ENCODE measurements at places on chromosomes 2 and 18. TPM values are rescaled to one million over a fixed set of nuclear protein-coding genes. Genes with fewer than 3 reads are reported as not detected.
A peak's percentile ranks its signal among the peaks of the same experiment; 100 is the strongest.

GRCh38 chr18:13100942-13101658 is 109.9 kb downstream of the CEP192 start:
- DNase-seq, result no peak

The TMEM37 gene
- total RNA-seq, result not detected

DNA sequence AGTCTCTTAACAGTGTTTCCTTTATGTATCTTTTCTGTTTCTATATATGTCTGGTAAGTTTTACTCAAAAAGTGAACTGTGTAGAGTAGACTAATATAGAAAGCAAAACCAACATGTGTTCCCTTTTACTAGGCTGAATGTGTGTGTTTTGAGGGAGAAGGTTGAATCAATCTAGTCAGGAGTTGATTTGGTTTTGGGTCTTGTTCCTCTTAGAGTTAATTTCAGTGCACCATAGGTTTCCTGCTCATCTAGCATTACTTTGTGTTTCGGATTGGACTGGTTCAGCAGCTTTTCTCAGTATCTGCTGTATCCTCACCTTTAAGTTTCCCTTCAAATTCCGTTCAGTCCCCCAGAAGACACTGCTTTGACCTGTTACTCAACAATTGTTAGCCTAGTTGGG is 52.0 kb upstream of the TRIM43 start:
- no peak for DNase-seq

The FHL2 gene
- total RNA-seq, result 31.8 TPM

The CAPN14 gene
- total RNA-seq, result 1.9 TPM

DNA sequence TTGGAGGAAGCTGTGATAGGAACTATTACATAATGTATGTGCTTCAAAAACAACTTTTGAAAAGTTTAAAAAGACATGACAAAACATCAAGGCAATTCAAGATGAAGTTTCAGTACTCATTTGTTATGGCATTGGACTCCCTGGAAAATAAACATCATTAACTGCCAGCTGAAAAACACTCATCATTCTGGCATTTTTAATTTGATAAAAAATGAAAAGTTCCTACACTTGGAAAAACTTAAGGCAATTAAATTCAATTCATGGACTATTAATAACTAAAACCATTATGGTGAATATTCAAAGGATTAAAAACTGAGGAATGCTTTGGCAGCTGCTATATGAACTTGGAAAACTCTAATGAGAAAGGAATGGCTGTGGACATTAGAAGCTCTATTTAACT is 8.5 kb downstream of the TYW5 start:
- no peak for DNase-seq

GRCh38 chr18:23276451-23276850 is 141.2 kb downstream of the CABLES1 start:
- DNase-seq, result no peak

GRCh38 chr2:159755788-159756187 is 42.2 kb downstream of the CD302 start:
- peak; percentile 32 for DNase-seq

The SP5 gene
- total RNA-seq, result not detected

The CXCR4 gene
- 150 TPM for total RNA-seq

The RTP5 gene
- 1.1 TPM for total RNA-seq

GRCh38 chr18:40004246-40004645 is 1950.8 kb upstream of the PIK3C3 start:
- DNase-seq, result no peak

The KRTCAP3 gene
- 2.2 TPM for total RNA-seq

DNA sequence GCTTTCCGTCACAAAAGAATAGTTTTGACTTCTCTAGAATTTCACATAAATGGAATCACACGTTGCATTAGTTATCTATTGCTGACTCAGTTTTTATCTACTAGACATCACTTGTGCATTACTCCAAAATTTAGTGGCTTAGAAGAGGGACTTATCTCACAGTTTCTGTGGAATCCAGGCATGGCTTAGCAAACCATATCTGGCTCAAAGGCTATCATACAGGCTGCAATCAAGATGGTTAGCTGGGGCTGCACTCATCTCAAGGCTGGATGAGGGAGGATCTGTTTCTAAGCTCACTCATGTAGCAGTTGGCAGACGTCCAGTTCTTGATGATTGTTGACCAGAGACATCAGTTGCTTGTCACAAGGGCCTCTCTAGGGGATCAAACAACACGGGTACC is 6.6 kb upstream of the DSC3 start:
- DNase-seq, result no peak

DNA sequence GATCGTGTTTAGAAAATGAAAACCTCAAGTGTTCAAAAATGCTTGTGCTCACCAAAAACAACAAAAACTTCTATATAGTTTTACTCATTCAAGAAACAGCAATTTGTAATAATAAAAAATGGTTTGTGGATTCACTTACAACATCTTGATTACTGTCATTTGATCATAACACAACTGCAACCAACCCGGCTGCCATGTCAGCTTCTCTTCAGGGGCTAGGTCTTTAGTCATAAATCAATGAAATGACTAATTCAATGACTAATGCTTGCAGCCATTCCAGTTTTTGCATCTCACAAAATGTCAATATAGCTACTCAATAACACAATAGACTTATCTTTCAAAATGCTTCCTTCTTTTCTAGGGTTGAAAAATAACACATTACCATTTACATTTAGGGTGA is 128.0 kb downstream of the OLA1 start:
- DNase-seq, result no peak

DNA sequence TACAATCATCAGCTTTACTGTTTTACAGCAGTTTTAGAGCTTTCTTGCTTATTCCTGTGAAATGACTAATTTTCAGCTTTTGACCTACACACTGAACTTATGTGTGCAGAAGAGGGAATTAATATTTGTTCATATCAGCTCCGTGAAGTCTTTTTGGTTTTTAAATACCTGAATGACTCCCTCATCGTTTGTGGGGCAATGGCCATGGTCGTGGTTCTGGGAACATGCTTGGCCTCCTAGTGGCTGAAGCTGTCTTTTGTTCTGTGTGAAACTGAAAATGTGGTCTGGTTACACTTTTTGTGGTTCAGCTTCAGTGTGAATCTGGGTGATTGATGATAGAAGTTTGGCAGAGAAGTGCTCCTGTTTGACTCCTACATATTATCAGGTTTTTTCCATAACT is 408.1 kb downstream of the THSD7B start:
- DNase-seq, result no peak

The SRBD1 gene
- 22.1 TPM for total RNA-seq

- no peak for DNase-seq
Measured at GRCh38 chr2:85015653-85016360, 44.8 kb downstream of the KCMF1 start.

The FOXD4L1 gene
- total RNA-seq, result 0.27 TPM

- DNase-seq, result no peak
Measured at GRCh38 chr2:6942848-6943247, 25.6 kb downstream of the RNF144A start.

The GFPT1 gene
- total RNA-seq, result 4.6 TPM
